AG10803 (cell line): ENCODE measurements at places on chromosomes 13 and 19.
A peak's percentile ranks its signal among the peaks of the same experiment; 100 is the strongest.

DNA sequence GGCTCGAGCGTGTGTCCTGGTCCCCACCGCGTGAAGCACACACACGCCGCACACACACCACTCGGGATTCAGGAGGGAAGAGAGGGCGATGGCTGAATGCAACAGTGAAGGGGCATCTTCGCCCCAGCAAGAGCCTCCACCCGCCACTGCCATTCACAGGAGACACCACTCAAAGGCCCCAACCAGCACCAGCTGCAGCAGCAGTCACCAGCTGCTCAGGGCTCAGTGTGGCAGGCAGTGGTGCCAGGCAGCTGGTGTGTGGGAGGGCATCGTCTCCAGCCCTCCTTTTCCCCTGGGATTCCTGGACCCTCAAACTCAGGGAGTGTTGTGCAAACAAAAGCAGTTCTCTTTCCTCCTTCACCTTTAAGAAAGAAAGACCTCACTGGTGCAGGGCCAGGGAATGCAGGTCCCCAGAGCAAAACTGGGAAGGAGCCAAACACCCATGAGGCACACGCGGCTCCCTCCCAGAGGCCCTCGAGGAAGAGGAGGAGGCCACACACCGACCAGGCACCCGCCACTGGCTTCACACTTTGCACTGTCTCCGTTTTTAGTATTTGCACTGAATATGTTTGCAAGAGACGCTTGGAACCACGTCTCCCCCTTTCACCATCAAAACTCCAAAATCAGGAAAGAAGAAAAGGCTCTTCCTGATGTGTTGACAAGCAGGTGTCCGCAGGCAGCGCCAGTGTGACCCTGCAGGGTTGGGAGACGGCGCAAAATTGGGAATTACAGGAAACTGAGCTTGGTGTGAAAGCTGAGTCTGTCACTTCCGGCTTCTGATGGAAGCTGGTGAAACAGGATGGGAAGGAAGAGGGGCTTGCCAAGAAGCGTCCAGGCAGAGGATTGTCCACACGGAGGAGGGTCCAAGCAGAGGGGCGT lies 26.4 kb upstream of the F7 start:
- DNase-seq: no peak

DNA sequence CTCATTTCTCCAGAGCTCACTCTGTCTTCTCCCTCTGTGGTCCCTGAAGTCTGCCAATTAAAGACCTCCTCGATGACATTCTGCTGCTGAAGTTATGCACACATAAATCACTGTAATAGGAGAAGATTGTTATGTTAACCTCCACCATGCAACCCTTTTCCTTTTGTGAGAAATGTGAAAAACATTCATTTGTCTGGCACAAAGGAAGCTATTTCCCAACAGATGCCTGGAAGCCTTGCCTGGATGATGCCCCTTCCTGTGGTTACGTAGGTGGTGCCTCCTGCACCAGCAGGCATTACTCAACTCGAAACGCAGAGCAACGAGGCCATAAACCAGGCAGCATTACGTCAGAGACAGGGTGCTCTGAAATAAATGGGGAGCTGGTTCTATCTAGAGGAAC lies 327.4 kb upstream of the ZNF507 start:
- peak; percentile 60 for DNase-seq

DNA sequence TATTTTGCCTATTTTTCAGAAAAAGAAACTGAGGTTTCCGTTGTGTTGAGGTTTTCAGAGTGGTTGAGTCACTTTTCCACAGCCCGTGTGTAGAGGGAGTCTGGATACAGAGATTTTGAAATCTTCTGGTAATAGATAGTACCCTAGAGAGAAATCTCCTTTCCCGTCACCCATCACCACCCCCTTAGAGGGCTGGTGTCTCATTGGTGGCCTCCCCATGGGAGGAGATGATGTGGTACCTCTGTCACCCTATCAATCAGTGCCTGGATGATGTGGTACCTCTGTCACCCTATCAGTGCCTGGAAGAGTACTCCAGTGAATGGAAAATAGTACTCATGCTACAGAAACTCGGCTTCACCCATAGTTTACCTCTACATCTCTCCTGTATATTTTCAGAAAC lies 42.2 kb upstream of the SERP2 start:
- no peak for DNase-seq

- DNase-seq: no peak
Measured at GRCh38 chr13:29958476-29958875, 108.1 kb upstream of the UBL3 start.

DNA sequence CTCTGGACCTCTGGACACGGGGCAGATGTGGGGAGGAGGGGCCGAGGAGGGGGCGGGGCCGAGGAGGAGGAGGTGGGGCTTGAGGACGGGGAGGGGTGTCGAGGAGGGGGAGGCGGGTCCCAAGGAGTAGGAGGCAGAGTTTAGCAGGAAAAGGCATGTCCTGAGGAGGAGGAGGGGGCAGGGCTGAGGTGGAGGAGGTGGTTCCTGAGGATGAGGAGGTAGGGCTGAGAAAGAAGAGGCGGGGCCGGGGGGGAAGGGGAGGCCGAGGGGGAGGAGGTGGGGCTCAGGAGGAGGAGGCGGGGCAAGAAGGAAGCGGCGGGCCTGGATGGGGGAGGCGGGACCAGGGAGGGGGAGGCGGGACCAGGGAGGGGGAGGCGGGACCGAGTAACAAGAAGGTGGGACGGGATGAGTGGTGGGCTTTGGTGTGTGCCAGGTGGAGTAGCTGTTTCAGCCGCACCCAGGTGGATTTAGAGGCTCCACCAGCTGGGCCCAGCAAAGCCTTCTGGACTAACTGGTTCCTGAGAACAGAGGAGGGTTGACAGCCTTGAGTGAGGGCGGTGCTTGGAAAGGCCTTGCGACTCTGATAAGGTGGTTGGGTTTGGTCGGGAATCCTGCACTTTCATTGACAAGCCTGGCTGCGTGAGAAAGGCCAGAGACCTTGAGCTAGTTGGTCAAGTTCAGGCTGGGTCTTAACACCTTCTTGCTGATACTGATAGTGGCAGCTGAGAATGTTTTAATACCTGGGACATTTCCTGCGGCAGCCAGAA lies 7.7 kb downstream of the TECR start:
- DNase-seq: peak; percentile 40
